Renal cortex interstitium (tissue), 15 donors: ENCODE measurements at places on chromosomes 2 and 18.

DNA sequence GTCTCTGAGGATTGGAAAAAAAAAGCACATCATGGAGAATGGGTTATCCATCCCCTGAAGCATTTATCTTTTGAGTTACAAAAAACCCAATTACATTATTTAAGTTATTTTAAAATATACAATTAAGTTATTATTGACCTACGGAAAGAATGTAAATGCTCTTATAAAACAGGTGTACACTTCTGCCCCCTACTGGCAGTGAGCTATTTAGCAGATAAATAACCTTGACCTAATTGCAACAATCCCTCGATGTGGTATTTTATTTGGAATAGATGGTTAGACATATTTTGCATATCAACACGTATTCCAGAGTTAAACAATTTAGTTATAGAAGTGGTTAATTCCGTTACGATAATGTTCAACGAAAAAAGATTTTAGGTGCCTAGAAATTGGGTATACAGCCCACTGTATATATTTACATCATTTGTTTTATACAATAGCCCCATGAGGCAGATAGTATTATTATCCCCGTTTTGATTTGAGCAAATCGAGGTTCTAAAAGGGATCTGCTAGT is 9.1 kb upstream of the DAW1 start:
- DNase-seq = no peak

GRCh38 chr18:36312806-36313395 is 15.4 kb downstream of the FHOD3 start:
- DNase-seq = no peak

DNA sequence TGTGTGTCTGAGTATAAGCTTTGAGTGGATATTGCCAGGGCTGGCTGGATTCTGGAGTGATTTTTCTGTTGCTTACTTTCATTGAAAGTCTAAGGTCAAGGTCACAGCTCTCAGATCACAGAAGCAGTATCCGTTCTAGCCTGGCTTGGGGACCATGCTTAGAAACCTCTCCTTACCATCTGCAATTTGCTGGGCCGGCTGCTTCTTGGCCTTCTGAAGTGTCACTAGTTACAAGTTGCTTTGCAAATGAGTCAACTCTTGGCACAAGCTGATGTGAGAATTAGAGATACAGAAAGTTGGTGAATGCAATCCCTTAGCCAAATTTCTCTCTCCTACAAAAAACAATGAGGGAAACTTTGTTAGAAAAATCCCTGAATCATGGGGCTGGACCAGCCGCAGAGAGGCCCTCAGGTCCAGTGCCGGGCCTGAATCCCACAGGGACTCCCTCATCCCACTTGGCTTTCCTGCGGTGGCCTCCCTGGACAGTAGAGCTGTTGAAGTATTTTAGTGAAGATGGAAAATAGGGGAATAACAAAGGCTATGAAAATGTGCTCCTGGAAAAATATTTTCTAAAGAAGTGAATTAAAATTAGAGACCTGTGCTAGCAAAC is 92.7 kb upstream of the CNGA3 start:
- DNase-seq = no peak

DNA sequence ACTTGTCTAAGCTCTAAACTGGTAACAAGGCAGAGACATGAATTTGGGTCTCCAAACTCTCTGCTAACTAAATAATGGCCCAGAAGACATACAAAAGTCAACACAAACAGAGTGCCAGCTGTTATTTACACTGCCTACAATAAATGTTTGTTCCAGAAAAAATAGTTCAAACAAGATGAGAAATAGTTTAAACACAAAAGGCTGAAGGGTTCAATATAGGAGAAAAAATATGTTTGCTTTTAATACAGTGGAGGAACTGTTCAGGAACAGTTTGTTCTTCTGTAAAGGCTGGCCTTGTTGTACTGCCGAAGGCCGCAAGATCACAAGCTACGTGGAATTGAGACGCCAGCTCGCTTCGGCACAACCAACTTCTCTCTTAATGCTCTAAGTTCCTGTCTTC is 74.6 kb downstream of the AFF3 start:
- DNase-seq = no peak

GRCh38 chr18:25345081-25345866 is 6.7 kb downstream of the ZNF521 start:
- DNase-seq = no peak

DNA sequence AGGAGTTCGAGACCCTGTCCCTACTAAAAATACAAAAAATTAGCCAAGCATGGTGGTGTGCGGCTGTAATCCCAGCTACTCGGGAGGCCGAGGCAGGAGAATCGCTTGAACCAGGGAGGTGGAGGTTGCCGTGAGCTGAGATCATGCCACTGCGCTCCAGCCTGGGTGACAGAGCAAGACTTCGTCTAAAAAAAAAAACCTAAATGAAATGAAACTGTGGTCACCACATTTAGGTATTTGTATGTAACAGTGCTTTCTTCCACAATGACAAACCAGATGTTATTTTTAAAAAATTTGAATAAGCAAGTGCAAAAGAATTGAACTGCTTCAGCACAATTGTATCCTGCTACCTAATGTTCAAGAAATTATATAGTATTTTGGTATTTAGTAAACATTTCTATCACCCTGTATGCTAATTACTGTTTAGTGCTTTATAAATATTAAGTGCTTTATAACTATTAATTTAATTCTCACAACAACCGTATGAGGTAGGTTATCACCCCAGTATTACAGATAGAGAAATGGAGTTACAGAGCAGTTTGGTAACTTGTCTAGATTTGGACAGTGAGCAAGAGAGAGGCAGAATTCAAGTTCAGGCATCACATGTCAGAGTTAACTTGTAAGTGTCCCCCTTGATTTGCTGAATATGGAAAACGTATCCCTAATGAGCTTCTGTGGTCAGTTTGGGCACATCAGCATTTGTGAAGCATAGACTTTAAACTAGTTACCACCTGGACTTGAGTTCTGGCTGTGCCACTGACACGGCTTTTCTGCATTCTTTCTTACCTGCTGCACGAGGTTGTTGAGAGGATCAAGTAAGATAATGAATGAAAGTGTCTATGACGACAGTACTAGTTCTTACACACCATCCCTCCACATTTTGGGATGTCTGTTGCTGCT is 14.4 kb downstream of the PHLPP1 start:
- no peak for DNase-seq

DNA sequence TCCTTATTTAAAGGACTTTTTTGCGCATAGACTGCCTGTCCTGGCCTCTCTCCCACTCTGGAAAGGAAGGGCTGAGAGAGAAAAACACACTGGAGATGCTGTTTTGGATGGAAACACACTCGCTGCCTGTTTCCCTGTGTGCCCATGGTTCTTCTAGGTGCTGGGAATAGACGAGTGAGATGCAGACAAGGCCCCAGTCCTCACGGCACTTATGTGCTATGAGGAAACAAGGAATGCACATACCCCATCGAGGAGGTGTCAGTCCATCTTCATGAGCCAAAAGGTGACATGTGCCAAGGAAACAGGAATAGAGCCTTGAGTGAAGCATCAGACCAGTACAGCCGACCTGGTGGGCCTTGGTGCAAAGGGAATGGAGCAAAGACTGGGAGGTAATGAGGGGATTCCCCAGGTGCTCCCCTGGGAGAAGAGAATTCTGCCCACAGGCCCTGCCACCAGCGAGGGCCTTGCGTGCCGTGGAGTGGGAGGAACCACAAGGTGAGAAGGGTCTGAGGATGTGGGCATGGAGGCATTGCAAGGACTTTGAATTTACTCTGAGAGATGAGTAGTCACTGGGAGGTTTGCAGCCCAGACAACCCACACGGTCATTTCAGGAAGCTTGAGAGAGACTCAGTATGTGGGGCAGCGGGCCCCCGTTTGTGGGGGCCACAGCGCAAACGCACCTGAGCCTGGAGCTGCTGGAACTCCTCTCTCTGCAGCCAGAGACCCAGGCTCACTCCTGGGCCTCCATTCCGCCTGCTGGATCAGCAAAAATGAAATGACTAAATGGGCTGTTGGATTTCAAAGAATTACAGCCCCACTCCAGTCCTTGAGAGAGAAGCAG is 197.5 kb upstream of the COPS8 start:
- DNase-seq = no peak
